ENCODE measurements at places on chromosomes 1 and 21.

- no peak for DNase-seq
These were observed 164.0 kb downstream of the ADSS2 start for GRCh38 chr1:244287726-244288125.

GRCh38 chr1:53942127-53942957, 3.2 kb downstream of the IFT25 start:
- no peak for DNase-seq

GRCh38 chr1:67749844-67750690, 65.1 kb downstream of the GADD45A start:
- DNase-seq = no peak

DNA sequence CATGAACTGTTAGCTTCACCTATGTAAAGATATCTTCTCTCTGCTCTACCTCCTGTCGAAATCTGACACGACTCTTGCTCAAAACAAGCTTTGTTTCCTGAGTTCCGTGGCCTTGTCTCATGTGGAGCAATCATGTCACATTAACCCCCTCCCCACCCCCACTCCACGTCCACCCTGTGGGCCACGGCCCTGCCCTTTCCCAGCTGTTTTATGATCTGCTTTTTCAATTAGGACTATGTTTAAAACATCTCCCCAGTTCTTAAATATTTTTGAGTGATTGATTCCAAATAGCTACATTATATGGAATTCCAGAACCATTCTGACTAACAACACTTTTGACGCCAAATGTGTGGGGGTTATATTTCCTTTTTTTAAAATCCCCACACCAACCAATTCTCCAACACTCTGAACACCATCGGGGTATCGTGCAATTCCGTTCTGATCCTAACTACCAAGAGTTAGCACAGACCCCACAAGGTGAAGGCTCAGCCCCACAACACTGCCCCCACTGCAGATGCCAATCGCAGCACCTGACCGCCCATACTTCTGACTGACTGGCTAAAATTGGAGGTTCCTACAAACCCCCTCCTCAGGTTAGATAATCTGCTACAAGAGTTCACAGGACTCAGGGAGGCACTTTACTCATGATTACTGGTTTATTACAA, 12.7 kb upstream of the S100A8 start:
- no peak for DNase-seq

GRCh38 chr1:28259934-28260802, 850 bp downstream of the SESN2 start:
- DNase-seq = peak; percentile 50

DNA sequence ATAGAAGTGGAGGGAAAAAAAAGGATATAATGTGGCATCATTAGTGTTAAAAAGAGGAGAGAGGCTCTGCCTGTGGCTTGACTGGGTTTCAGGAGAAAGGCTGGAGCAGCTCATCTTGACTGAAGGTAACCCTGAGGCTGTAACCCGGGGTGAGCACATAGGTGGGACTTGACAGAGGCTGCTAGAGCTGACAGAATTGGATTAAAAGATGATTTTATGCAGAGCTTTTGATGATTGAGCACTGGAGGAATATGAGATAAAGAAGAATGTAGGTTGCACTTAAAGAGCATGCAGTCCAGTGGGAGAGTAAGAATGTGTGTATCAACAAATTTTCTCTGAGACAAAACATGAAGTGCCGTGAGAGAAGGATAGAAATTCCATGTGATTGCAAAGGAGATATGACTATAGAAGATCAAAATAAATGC, 17.3 kb downstream of the LAMC1 start:
- no peak for DNase-seq

DNA sequence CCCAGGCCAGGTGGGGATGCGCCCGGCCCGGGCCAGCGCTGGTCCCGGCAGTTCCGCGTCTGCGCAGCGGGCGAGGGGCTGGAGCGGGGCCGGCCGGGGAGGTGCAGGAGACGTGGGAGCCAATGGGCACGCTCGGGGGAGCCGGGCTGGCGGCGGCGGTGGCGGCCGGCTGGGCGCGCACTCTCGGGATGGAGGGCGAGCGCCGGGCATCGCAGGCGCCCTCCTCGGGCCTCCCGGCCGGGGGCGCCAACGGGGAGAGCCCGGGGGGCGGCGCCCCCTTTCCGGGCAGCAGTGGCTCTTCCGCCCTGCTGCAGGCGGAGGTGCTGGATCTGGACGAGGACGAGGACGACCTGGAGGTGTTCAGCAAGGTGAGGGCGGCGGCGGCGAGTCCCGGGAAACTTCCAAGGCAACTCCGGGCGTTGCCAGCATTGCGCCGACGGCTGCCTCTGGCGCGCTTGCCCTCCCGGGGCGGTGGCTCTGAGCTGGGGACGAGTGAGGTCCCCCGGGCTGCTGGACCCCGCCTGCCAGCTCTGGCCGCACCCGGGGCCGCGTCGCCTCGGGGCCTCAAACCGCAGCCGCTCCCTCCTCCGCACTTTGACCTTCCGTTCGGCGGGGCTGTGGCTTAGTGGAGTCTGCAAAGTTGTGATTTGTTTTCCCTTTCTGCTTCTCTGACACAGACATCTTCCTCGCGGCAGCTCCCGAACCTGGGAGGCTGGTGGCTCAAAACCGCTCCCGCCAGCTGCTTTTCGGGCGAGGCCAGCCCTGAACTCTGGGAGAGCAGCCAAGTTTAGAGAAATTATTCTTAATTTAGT, at the start of gene SNX7:
Gene SNX7, plus strand, starts transcription at position 178 of the 812 bp plus-strand sequence. Its CDS starts 11 bp downstream, at position 189.
- peak; percentile 27 for DNase-seq

GRCh38 chr1:149916898-149917252, 769 bp downstream of the SV2A start:
- no peak for DNase-seq

- DNase-seq = no peak
These were observed 97.6 kb upstream of the DYNLT5 start for GRCh38 chr1:66654643-66655042.

GRCh38 chr21:36126621-36127110, 8.2 kb upstream of the CBR3 start:
- DNase-seq = no peak

DNA sequence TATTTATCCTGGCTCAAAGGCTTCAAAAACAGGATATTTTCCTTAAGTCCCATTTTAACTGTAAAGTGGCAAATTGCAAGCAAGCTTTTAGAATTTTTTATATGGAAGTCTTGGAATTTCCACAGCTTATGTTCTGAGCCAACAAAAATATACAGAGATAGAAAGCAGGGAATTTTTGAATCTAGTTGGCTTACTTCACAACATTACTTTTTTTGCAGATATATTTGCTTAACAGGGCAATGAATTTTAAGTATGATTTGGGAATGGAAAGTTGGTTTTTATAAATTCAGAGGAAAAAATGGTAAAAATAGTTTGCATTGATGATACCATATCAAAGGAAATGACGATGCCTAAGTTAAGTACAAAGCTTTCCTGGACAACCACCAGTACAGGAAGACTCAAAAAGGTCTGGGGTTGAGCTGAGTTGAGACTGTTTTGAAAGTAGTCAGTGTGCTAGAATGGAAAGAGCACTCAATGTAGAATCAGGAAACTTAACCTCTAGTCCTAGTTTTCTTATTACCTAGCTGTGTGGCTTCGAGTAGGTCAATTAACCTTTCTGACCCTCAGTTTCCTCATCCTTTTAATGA, 11.0 kb upstream of the VCAM1 start:
- no peak for DNase-seq

GRCh38 chr21:41620982-41621381, 113.0 kb upstream of the TMPRSS2 start:
- DNase-seq = no peak

- DNase-seq = no peak
These were observed 7.8 kb downstream of the HES3 start for GRCh38 chr1:6251681-6252373.

DNA sequence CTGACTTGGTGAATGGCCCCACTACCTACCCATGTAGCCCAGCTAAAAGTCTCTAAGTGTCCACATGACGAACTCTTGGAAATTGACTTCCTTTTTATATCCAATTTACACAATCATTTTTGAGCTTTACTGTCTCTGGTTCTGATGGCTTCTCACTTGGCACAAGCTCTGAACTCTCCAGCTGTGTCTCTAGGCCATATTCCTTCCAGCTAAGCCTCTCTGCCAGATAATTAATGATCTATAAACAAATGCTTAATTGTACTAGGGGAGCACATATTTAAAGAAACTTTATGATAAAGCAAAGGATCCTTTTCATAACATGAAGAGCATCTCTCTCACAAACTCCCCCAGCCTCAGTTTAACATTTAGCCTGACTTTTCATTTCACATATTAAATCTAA, 16.3 kb upstream of the BEND5 start:
- DNase-seq = no peak

DNA sequence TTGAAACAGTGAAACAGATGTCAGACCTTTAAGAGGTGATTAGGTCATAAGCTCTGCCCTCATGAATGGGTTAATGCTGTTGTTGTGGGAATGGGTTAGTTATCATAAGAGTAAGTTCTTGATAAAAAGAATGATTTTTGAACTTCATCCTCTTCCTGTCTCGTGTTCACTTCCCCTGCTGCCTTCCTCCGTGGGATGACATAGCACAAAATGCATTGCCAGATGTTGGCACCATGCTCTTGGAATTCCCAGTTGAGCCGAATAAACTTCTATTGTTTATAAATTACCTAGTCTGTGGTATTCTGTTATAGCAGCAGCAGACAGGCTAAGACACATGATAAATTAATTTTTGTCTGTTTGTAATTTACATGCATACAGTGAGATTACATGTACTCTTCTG, 112.0 kb upstream of the LRRC7 start:
- no peak for DNase-seq

- no peak for DNase-seq
These were observed 273.5 kb downstream of the LIPI start for GRCh38 chr21:13937236-13937635.

DNA sequence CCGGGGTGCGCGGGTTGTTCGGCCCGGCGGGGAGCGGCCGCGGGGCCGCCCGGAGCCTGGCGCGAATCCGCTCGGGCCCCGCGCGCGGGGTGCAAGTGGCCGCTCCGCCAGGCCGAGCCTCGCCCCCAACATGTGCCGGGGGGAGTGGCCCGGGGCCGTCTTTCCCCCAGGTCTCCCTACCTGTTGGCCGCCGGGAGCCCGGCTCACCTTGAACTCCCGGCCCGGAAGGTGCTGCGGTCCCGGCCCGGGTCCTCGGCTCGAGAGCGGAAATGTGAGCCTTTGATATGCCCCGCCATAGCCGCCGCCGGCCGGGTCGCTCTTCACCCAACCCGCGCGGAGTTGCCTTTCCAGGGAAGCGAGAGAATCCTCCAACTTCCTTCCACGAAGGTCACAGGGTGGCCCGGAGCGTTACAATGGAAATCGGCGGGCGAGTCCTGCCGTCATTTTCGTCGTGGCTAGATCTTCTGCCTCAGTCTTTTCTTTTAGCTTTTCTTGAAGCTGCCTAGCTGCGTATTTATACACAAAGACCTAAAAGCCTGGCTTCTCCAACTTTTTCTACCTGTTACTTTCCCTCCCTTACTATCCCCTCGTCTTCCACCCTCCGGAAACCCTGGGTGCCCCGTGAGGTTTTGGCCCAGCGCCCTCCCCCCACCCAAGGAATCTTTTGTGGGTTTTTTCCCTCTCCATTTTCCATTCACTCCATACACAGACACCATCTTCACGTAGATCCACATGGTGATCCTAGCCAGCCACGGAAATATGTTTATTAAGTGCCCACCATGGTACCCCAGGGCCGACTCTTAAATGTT, 867 bp downstream of the PTGFRN start:
- DNase-seq = peak; percentile 53

- no peak for DNase-seq
These were observed 5.8 kb upstream of the ALDH4A1 start for GRCh38 chr1:18907917-18908845.

GRCh38 chr1:243946946-243947345, 96.9 kb upstream of the AKT3 start:
- DNase-seq = peak; percentile 56

DNA sequence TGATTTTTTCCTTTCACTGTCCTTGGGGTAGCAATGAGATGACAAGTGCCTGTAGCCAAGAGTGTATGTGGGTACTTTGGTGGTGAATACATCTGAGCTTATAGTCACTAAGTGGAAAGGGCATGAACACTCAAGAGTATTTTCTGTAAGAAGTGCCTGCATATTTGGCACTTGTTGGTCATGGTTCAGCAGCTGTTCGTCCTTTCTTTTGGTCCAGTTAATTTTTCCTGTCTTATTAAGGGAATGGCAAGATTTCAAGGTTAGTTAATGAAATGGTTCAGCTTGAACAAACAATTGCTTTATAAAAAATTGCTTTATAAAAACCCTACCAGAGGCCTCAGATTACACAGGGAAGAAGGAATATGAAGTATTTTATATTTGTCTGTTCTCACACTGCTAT, 48.6 kb upstream of the GPR52 start:
- DNase-seq = no peak

DNA sequence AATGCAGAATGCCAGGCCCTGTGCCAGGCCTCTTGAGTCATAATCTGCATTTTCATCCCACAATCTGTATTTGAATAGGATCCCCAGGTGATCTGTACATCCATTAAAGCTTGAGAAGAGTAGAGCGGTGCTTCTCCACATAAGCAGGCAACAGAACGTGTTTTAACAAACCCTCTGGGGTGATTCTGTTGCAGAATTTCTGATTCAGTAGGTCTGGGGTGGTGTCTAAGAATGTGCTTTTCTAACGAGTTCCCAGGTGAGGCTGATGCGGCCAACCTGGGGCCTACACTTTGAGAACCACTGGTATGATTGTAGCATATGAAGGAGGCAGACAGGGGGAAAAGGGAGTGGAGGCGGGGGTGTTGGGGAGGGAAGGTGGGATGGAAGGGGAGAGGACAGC, 78.4 kb upstream of the POU3F1 start:
- DNase-seq = no peak

GRCh38 chr1:32337855-32338636, 2.0 kb upstream of the MARCKSL1 start:
- DNase-seq = peak; percentile 56

GRCh38 chr21:34630536-34631143, 15.7 kb upstream of the RCAN1 start:
- DNase-seq = peak; percentile 21

GRCh38 chr1:61244114-61244513, 161.8 kb downstream of the NFIA start:
- DNase-seq = no peak

GRCh38 chr1:40315795-40316594, 1.1 kb downstream of the COL9A2 start:
- peak; percentile 56 for DNase-seq

DNA sequence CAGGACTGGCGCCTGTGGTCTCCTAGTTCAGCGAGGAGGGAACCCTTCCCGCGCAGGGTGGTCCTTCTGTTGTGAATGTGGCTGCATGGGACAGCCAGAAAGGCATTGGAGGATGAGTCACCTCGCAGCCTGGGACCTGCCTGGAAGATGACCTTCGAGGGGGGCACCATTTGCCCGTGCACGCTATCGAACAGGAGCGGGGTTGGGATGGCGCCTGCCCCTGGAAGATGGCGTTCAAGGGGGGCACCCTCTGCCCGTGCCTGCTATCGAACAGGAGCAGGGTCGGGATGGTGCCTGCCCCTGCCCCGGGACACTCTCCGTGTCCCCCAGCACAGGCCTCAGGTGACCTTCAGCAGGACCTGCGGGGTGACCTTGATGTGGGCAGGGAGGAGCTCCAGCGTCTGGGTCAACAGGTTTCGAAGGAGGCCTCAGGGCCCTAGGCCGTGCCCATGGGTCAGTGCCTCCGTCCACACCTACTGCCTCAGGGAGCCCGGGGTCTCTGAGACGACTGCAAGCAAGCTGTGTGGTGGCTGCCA, 1.7 kb upstream of the ACTRT2 start:
- DNase-seq = peak; percentile 5

- peak; percentile 12 for DNase-seq
These were observed 28.0 kb upstream of the SFPQ start for GRCh38 chr1:35220976-35221375.
